ENCODE measurements at places on chromosomes 6 and 20.

DNA sequence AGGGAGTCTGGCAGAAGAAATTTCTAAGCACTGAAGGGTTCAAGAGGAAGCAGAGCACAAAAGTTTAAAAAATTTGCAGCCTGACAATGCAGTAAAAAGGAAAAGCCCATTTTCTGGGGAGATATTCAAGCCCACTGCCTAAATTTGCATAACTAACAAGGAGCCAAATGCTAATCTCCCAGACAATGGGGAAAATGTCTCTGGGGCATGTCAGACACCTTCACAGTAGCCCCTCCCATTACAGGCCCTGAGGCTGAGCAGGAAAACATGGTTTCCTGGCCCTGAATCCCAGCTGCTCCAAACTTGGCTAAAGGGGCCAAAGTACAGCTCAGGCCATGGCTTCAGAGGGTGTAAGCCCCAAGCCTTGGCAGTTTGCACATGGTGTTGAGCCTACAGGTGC, 908.5 kb upstream of the MANEA start:
- DNase-seq = no peak

DNA sequence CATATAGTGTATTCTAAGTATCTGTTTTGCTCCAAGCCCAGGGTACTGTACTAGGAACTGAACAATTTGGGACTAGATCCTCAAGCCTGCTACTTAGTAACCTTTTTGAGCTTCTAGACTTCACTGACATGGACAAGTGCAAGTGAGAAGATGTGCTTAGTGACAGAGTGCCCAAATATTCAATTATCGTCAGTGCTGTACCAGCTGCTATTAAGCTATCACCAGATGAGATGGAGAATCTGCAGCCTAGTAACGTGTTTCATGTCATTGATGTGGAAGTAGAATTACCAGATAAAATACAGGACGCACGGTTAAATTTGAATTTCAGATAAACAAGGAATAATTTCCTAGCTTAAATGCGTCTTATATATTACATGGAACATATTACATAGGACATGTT, 218.3 kb downstream of the ARID1B start:
- DNase-seq = no peak

DNA sequence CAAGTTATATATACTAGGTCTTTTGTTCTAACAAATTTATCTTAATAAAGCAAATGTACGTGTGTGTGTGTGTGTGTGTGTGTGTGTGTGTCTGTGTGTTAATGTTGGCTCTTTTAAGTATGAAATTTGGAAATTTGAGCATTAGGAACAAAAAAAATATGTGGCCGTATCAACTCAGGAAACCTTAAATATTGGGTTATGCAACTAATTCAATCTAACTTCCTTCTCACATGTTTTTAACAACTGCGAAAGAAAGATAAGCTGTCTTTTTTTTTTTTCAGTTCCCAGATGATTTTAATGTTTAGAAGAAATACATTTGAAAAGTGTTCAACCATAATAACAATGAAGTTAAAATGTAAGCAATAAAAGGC, 616.4 kb upstream of the ARID1B start:
- no peak for DNase-seq

GRCh38 chr6:56497240-56497639, 145.4 kb downstream of the DST start:
- DNase-seq = no peak

DNA sequence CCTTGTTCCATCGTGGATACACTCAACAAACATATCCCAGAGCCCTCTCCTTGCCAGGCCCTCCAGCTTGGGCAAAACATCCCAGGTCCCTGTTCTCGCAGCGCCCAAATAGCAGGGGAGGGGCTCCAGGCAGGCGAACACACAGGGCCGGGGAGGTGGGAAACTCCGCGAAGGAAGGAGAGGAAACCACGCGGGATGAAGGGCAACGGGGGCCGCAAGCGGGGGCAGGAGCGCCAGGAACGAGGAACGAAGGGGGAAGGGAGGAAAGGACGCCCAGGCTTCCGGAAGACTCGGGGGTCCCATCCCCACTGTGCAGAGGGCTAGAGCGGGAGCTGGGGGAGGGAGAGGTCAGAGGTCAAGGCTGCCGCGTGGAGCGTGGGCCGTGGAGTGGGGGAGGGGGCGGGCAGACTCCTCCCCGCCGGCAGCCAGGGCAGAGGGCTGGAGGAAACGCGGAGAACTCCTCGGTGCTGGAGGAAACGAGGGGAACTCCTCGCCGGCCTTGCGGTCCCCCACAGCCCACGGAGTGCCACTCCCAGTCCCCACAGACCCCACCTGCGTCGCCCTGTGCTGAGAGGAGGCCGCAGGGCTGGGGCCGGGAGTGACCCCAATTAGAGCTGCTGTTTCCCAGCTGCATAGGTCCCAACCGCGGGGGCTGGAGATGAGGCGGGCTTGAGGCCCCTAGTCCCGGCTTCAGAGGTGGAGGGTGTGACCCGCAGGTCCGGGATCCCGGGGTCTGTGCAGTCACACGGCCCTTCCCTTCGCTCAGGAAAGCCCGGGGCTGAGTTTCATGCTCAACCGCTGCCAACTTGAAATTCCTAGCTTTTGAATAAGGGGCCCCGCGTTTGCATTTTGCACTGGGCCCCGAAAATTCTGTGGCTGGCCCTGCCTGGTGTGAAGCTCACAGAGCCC, 1.2 kb upstream of the RBM38 start:
- DNase-seq = no peak

DNA sequence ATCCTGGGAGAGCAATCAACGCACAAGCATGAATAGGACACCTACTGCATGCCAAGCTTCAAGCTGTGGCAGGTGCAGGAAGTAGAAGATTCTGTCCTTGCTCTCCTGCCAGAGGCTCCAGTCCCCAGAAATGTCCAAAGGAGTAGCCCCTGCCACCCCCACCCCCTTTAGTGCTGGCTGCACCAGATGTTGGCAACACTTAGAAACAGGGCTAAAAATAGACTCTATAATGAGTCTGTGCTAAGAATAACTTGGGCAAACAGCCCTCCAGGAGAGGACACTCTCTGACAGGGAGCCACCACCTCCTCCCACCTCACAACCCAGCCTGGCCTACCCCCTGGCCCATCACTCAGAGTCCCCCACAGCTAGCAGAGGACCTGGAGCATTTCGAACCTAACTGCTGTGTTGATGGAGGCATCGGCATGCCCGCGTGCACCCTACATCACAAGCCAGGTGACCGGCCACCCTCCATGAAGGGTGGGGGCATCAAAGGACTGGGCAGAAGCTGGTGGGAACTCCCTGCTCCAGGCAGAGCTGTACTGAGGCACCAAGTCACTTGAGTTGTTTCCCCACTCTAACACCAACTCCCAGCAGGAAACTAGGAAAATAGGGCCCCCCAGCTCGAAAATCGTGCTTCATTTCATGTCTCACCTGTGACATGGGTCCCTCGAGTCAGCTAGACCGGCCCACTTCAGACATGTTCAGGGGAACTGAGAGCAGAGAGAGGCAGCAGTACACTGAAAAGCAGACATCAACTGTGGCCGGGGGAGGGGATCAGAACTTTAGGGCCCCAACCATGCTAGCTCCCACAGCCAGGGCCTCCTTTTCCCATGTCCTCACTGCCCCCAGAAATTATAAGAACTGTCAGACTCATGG, 18.7 kb downstream of the TFEB start:
- peak; percentile 50 for DNase-seq

DNA sequence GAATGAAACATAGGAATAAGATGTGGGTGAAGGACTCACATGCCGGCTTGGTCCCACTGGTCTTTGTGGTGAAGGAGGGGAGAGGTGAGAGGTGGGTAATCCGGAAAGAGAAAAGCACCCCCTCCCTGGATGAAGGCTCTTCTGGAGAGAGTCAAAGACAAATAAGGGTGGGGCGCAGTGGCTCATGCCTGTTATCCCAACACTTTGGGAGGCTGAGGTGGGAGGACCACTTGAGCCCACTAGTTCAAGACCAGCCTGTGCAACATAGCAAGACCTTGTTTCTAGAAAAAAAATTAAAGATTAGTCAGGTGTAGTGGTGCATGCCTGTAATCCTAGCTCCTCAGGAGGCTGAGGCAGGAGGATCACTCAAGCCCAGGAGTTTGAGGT, 3.1 kb downstream of the LTB start:
- DNase-seq = no peak

GRCh38 chr20:4560667-4561066, 161.0 kb upstream of the PRND start:
- DNase-seq = peak; percentile 54

GRCh38 chr6:49555951-49556350, 5.5 kb downstream of the C6orf141 start:
- DNase-seq = no peak

DNA sequence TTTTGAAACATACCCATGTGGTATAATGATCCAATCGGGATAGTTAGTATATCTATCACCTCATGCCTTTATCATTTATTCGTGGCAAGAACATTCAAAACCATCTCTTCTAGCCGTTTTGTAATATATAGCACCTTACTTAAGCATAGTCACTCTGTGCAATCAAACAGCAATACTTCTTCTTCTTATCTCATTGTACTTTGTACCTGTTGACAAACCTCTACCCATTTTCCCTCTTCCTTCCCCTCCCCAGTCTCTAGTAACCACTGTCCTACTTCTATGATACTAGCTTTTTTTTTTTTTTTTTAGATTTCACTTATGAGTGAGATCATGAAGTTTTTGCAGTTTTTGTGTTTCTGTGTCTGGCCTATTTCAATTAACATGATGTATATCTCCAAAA, 296.7 kb downstream of the EYS start:
- no peak for DNase-seq

- DNase-seq = peak; percentile 84
Observed at GRCh38 chr20:51732096-51732791, 35.9 kb downstream of the ATP9A start.

- DNase-seq = no peak
Observed at GRCh38 chr6:84791233-84791632, 26.8 kb upstream of the TBX18 start.

All from myocyte (in vitro differentiated cells).